ENCODE measurements at places on chromosomes 7 and 10. TPM values are rescaled to one million over a fixed set of nuclear protein-coding genes. Genes with fewer than 3 reads are reported as not detected.

The UBN2 gene
- 6.4 TPM for total RNA-seq

The FXYD4 gene
- not detected for total RNA-seq

The RADIL gene
- not detected for total RNA-seq

The RSPH10B2 gene
- not detected for total RNA-seq

The AMPH gene
- total RNA-seq, result not detected

The AVPI1 gene
- 178 TPM for total RNA-seq

The OR2A5 gene
- not detected for total RNA-seq

The PNLIPRP3 gene
- total RNA-seq, result 13.0 TPM

The HOXA4 gene
- 0.24 TPM for total RNA-seq

The CAMK2B gene
- total RNA-seq, result 0.72 TPM

The INMT gene
- not detected for total RNA-seq

The C10orf53 gene
- not detected for total RNA-seq

The ACTR3C gene
- 11.6 TPM for total RNA-seq

The DLX5 gene
- 0.24 TPM for total RNA-seq

The CNNM2 gene
- 5.8 TPM for total RNA-seq

The UCN3 gene
- total RNA-seq, result not detected

The SAMD9 gene
- 7.9 TPM for total RNA-seq

The LGI1 gene
- total RNA-seq, result not detected

The AFAP1L2 gene
- 15.7 TPM for total RNA-seq

The ICA1 gene
- total RNA-seq, result 6.6 TPM

The PKD1L1 gene
- not detected for total RNA-seq

The LIPK gene
- 0.48 TPM for total RNA-seq

The TMEM196 gene
- not detected for total RNA-seq

The ACHE gene
- total RNA-seq, result 0.24 TPM

The THSD7A gene
- 0.48 TPM for total RNA-seq

The NUTM2B gene
- total RNA-seq, result 0.43 TPM

The AKR1B15 gene
- total RNA-seq, result 0.24 TPM

The PLAC9 gene
- total RNA-seq, result not detected

The GATA3 gene
- under 0.01 TPM for total RNA-seq

The CFAP46 gene
- not detected for total RNA-seq

The NPTX2 gene
- not detected for total RNA-seq

The H2BK1 gene
- total RNA-seq, result not detected

The ZNF804B gene
- not detected for total RNA-seq

The AGBL3 gene
- total RNA-seq, result 0.64 TPM

The FAM13C gene
- 0.24 TPM for total RNA-seq

The CCL26 gene
- not detected for total RNA-seq

The ARMC10 gene
- 59.3 TPM for total RNA-seq

The ADCY1 gene
- 1.9 TPM for total RNA-seq

The RAPGEF5 gene
- 7.5 TPM for total RNA-seq

The PNLIPRP1 gene
- not detected for total RNA-seq

The PRKRIP1 gene
- 19.0 TPM for total RNA-seq

The ASB10 gene
- not detected for total RNA-seq

The SPDYE2B gene
- total RNA-seq, result not detected

The TAS2R4 gene
- total RNA-seq, result 0.96 TPM

The ATOH7 gene
- total RNA-seq, result not detected

All from tracheal epithelial cell (primary cell).